ENCODE measurements at places on chromosomes 6 and 20.

GRCh38 chr20:49765846-49766541 lies 46.6 kb upstream of the SLC9A8 start:
- no peak for DNase-seq

DNA sequence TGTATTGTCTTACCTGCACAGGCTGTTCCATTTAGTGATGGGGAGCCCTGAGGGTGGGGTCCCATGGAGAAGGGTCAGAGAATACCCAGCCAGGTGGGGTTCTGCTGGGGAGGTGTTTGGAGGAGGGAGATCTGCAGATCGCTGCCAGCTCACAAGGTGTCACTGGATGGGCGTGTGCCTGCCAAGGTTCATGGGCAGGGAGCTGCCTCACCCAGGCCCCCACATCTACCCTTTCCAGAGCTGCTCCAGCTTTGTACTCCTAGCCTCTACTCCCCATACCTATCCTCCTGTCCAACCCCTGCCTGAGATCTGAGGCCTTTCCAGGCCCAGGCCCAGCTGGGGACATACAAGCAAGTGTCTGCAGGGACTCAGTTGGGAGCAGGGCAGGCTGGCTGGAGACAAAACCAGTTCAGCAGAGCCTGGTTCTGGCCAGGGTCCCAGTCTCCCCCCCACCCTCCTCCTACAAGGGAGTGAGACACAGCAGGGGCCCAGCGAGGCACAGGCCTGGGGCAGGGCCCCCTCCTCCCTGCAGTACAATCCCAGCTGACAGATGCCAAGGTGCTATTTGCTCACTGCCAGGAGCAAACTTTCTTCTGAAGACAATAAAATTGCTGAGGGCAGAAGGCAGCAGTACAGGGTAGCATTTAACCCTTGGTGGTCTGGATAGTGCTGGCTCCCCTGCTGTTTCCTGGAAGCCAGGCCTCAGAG lies 19.7 kb downstream of the SPDEF start:
- DNase-seq = no peak

DNA sequence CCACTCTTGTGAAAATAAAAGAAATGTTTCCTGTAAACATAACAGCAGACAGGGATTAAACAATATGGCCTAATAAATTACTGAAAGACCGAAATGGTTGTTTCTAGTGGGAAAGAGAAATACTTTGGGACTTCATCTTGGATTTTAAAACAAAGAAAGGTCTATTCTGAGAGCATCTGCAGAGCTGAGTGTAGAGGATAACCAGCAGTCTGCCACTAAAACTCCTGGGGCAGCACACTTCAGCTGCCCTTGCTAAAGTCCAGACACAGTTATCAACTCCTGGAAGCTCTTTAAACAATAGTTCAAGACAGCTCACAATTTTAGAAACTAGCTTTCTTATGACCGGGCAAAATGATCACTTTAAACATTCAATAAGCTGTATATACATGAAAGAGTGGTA lies 38.6 kb downstream of the AKIRIN2 start:
- no peak for DNase-seq

GRCh38 chr6:167302074-167302473 lies 11.0 kb downstream of the UNC93A start:
- no peak for DNase-seq

DNA sequence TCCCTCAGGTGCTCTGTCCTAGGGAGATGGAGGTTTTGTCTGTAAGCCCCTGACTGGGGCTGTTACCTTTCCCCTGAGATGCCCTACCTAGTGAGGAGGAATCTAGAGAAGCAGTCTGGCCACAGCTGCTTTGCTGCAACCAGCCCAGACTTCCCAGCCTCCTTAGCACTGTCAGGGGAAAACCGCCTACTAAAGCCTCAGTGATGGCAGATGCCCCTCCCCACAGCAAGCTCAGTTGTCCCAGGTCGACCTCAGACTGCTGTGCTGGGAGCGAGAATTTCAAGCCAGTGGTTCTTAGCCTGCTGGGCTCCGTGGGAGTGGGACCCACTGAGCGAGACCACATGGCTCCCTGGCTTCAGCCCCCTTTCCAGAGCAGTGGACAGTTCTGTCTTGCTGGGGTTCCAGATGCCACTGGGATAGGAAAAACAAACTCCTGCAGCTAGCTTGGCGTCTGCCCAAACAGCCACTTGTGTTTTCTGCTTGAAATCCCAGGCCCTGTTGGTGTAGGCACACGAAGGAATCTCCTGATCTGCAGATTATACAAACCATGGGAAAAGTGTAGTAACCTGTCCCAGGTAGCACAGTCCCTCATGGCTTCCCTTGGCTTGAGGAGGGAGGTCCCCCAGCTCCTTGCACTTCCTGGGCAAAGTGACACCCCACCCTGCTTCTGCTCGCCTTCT lies 146.4 kb upstream of the PROKR2 start:
- no peak for DNase-seq

GRCh38 chr20:63125838-63126601 lies 89.9 kb downstream of the YTHDF1 start:
- no peak for DNase-seq

- DNase-seq = no peak
Observed at GRCh38 chr20:40416274-40416673, 272.8 kb downstream of the MAFB start.

GRCh38 chr20:41087777-41088176 lies 49.6 kb upstream of the PLCG1 start:
- DNase-seq = no peak

DNA sequence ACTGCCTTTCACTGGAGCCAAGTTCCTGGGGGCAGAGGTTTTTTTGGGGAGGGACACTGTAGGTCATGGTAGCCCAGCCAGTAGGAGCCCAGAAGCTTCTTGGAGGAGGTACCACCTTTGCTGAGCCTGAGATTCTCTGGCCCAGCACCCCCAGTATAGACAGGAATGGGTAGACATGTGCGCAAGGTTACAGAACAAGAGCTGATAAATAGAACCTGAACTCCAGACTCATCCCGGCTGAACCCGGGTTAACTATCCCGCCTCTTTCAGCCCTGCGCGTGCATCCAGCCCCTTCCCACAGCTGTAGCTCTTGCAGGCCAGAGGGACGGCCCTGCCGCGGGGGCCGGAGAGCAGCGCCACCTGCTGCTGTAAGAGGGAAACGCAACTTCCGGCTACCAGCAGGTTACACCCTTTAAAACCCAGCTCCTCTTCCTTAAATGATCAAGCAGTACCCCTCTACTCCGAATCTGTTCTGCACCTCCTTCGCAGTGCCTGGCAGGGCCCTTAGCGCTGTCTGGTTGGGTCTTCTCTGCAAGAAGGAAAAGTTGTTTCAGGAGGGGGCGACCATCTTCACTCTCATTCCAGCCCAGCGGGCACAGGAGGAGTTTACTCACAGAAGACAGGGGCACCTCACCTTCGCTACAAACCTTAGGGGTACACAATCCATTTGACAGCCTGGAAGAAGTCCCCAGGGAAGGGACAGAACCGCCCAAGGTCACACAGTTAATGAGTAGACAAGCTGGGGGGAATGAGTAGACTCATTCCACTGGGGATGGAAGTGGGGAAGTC lies 7.5 kb downstream of the SRXN1 start:
- DNase-seq = peak; percentile 79

DNA sequence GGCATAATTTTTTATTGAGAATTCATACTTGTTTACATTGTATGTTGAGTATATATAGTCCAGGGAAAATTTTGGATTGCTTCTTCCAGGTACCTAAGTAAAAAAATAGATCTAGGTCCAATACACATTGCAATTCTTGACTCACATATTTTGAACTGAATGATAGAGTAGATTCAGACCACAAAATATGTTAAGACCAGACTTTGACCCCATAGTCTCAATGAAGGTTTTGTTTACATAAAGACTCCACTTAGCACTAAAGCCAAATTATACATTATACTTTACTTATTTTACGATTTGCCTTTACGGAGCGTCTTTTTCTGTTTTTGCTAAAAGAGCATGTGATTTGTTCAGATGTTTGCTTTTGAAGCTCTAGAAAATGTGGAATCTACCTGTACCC lies 144.1 kb upstream of the PTCHD4 start:
- DNase-seq = no peak

GRCh38 chr20:56828402-56828801 lies 199.3 kb downstream of the TFAP2C start:
- DNase-seq = no peak

GRCh38 chr6:36336208-36336710 lies 429 bp downstream of the BNIP5 start:
- no peak for DNase-seq

GRCh38 chr6:123994168-123994567 lies 190.5 kb downstream of the NKAIN2 start:
- DNase-seq = no peak

GRCh38 chr20:4711511-4711910 lies 10.2 kb upstream of the PRND start:
- DNase-seq = no peak

DNA sequence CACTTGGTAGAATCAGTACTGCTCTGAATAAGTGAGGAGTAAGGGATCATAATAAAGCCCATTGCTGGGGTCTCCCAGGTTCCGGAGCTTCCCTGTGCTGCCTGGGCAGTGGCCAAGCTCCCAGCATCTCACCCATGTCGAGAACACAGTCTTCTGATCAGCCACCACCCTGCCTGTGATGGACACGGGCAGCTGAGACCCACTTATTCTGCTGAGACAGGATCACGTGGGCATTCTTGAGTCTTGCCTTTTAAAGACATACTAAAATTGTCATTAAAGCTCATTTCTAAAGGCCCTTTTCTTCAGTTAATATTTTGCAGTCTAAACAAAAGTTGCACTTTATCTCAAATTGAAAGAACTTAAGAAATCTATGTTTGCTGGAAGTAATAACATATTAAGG lies 42.7 kb upstream of the SLC22A2 start:
- no peak for DNase-seq

DNA sequence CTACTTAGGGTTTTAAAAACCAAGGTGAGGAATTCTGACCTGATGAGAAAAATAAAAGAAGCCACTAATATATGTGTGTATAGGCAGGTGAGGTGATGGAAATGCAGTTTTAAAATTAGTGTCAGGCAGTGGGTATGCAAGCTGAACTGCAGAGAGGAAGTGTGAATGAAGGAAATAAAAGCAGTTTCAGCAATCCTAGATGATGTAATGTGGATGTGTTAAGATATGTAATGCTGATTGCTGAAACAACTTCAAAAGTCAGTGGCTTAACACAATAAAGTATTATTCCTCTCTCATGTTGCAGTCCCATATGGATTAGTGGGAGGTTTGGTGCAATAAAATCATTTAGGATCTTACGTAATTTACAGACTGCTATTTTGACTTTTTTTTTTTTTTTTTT lies 119.9 kb upstream of the ASCC3 start:
- DNase-seq = no peak

GRCh38 chr20:1435337-1435699 lies 31.3 kb downstream of the NSFL1C start:
- no peak for DNase-seq

DNA sequence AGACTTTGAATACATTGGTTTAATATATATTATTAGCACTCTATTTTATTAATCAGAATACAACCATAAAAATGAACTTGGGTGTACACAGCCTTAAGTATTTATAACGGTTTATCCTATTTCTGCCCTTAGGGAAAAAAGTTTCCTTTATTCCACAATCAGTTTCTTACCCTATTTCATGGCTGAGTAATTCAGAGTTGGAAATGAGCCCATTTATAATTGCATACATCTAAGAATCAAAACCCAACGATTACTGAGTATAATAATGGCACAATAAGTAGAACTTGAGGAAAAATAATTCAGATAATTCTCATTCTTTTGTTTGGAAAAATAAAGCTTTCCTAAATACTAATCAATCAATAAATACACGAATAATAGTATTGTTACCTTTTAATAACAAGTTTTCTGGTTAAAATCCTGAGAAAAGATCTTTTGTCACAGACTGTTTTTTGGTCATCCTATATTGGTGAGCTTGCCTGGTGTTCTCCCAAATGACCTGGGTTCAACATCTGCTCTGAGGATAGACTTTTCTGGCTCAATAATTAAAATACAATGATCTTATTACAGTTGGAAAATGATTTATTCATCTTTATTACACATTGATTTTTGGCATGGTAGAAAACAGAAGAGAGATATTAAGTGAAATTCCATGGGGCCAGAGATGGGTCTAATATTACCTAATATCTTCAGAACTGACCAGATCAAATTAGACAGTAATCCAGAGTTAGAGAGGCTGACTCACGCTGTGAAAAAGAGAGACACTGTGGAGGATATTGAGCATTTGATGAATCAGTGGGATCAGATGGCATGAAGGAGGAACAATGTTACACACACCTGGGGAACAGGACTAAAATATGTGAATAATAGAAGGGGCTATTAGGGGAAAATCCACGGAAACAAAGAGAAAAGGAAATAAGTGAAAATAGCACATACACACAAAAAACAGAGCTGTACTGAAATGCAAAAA lies 162.1 kb upstream of the TBX18 start:
- no peak for DNase-seq

DNA sequence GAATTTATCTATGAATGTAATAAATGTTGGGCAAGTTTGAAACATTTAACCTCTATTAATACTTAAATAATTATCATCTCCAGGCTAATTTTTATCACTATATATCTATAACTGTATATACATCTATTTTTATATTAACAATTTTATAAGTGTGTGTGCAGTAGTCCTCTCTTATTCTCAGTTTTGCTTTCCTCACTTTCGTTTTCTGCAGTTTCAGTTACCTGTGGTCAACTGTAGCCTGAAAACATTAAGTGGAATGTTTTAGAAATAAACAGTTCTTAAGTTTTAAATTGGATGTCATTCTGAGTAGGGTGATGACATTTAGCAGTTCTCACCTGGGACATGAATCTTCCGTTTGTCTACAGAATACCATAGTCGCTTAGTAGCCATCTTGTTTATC lies 379.4 kb upstream of the MAN1A1 start:
- no peak for DNase-seq

DNA sequence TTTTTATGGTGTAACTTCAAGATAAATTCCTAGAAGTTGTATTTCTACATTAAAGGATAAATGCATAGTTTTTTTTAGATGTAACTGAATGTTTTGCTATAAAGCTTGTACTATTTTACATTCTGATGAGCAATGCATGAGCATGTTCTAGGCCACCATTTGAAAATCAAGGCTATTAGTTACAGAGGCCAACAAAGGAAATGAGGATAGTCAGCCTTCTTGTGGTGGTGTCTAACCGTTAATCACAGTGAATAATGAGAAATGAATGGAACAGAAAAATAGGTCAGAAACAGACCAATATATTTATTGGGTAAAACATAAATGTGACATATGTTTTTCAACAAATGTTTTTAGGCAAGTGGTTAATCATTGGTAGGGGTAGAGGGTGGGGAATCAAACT lies 37.6 kb upstream of the L3MBTL3 start:
- DNase-seq = no peak

DNA sequence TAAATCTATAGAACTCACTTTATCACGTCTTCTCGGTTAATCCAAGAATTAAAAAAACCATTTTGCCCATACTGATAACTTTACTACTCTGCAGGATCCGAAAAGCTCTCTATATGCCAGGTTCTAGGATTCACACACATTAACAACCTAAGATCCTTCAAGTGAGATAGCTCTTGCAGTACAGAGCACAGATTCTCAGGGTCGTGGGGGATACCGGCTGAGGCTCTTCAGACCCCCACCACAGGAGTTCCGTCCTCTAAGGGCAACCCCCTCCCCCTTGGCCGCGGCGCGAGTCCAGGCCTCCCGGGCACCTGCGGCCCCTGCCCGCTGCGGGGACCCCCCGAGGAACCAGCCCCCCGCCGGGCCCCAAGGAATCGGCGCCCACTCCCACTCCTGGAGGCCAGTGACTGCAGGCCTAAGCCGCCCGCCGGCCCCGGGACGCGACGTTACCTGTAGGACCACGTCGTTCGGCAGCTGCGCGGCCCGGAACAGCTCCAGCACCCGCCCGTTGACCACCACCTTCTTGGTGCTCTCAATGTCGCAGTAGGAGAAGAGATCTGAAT lies 892 bp downstream of the REPS1 start:
- DNase-seq = peak; percentile 18

Measured in GM18507 (cell line).